ENCODE measurements at places on chromosomes 5 and 9.
A peak's percentile ranks its signal among the peaks of the same experiment; 100 is the strongest.

GRCh38 chr9:21524099-21524830 lies 42.2 kb upstream of the IFNE start:
- no peak for DNase-seq

- DNase-seq = no peak
These were observed 81.1 kb upstream of the GRAMD2B start for GRCh38 chr5:126341906-126342630.

DNA sequence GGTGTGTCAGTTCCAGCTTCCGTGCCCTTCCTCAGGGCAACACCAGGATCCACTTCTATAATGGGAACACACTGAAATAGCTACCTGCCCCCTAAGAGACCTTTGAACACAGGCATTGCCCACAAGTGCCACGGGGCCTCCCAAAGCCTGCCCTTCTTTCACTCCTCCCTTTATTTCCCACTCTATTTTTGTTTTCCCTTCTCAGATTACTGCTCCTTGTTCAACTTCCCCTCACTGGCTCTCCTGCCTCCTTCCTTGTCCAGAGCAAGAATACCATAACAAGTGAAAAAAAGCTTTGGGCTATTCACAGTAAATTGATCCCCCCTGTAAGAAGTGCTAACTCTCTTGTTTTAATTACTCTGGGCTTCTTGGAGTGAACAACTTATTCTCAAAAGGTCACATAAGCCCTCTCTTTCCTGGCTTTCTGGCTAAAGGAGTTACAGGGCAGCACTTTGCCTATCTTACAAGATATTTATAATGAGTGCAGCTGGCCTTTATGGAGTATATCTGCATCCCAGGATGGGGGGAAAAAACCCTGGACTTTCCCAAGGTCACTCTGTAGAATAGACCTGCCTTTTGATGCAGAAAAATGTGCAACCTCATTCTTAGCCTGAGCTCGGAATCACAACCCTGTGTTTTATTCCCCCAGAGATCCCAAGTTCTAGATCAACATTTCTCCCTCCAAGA lies 11.3 kb downstream of the CTXN3 start:
- DNase-seq = no peak

DNA sequence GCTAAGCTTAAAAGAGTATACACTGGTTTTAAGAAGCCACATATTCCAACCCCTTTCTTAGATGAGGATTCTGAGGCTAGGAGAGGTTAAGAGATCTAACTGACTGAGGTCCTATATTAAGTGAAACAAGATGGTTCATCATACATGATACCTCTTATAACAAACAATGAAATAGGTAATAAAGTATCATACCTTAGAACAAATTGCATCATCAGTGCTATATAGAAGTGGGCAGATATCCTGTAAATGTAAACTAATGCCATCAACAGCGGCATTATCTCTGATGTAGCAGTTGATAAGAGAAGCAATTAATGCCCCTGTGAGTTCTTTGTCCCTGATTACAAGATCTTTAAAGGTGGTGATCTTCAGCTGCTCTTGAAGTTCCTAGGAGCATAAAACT lies 60.5 kb downstream of the NUP155 start:
- DNase-seq = no peak

- DNase-seq = peak; percentile 72
These were observed 100.4 kb downstream of the TTLL11 start for GRCh38 chr9:121992571-121993212.

DNA sequence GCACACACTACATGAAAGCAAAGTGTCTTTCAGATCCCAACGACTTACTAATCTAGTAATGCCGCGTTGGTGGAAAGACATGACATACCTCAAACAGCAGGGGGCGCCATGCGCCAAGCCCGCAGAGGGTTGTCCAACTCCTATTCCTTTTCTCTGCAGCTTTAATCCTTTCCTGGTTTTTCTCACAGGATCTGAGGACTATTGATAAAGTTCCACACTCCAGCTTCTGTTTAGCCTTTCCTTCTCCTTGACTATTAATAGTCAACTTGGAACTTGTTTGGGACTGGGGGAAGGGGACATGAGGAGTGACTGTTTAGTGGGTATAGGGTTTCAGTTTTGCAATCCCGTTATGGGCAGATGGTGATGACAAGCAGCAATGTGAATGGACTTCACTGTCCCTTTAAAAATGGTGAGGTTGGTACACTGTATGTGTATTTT lies 62.9 kb downstream of the OTULIN start:
- peak; percentile 74 for DNase-seq

- DNase-seq = no peak
These were observed 253.8 kb upstream of the DAB2 start for GRCh38 chr5:39678534-39678933.

- no peak for DNase-seq
These were observed 55.0 kb upstream of the BNC2 start for GRCh38 chr9:16925426-16925825.

- no peak for DNase-seq
These were observed 16.2 kb downstream of the HINT1 start for GRCh38 chr5:131148835-131149234.

All from fibroblast of upper back skin (primary cell).